ENCODE measurements at places on chromosomes 1 and 21.

- no peak for DNase-seq
These were observed 54.7 kb upstream of the ABCG1 start for GRCh38 chr21:42164064-42164789.

DNA sequence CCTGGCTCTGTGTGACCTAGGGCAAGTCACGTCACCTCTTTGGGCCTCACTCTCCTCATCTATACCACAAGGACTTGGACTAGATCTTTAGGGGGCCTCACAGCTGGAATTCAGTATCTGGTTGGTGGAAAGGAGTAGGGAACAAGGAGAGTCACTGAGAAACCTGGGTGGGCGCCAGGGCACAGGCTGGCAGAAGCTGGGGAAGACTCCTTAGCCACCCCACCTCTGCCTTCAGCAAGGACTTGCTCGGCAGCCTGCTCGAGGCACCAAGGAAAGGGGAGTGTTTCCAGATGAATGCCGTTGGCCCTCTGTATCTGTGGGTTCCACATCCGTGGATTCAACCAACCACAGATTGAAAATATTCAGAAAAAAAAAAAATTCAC lies 1.2 kb upstream of the OPTC start:
- DNase-seq: no peak

DNA sequence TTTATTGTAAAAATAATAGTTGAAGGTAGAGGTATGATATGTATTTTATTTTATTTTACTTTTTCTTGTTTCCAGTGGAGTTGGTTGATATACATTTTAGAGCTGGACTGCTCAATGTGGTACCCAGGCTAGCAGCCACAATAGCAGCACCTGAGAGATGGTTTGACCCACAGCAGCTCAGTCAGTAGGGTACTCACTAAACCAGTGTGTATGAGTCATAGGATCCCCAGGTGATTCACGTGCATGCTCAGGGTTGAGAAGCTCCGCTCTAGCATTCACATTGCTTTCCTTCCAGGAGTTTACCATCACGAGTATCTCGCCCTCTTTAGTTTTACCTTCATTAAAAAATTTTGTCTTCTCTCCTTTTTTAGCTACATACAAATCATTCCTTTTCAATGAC lies 96.0 kb upstream of the PAXBP1 start:
- no peak for DNase-seq

DNA sequence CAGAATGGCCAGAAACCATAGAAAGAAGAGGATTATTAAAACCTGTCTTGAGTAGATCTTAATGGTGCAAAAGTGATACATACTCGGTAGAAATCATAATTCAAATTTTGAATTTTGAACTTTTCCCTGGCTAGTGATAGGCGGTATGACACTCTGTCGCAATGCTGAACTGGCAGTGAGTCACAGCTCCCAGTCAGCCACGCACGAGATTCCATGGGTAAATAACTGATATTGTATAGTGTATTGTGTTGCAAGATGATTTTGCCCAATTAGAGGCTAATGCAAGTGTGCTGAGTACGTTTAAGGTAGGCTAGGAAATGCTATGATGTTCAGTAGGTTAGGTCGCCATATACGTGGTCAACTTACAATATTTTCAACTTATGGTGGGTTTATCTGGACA lies 207.0 kb downstream of the SIPA1L2 start:
- no peak for DNase-seq

DNA sequence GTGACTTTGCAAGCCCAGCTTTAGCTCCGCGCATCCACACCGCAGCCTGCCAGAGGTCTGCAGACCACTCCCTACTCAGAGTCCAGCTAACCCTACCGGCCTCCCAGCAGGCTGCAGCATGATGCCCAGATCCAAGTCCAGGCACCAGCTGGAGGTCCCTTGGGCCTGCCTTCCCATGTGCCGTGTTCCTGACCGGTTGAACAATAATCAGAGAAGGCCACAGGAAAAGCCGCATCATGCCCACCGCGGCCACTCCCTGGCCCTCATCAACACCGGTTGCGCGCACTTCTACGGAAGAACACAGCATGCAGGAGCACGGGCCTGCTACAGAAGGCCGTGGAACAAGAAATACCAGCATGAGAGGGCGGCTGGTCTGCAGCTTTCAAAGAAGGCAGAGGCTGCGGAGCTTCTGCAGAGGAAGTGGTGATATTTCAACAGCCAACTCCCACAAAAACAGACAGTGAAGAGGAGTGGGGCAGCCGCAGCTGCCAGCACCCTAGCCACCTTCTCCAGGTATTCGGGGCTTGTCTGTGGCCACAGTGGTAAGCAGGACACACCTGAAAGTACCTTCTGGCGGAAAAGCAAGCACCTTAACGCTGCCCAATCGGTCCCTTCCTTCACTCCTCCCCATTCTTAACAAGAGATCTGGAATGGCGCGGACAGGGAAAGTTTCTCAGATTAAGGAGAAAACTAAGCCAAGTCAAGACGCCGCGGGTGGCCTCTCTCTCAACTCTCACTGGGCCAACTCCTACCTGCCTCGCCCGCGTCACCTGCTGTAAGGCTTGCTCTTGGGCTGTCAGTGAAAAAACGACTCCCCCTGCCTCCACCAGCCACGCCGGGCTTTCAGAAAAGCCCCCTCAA lies 1.5 kb downstream of the PGBD5 start:
- no peak for DNase-seq

DNA sequence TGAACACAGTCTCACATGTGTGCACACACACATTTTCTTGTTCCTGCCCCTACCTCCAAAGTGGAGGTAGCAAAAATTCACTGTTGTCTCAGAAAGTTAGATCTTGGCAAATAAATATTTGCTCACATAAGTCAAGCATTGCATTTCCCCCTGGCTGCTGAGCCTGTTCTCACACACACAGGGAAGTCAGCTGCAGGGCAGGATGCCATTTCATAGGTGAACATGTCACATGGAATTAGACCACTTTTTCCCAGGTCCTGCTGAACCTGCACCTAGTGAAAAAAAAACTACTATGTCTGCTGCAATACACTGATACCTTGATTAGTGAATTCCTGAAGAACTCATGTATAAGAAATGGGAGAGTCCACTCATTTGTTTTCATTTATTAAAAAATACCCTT lies 5.3 kb upstream of the CD55 start:
- DNase-seq: no peak
